ENCODE measurements at places on chromosomes 5 and 9. TPM values are rescaled to one million over a fixed set of nuclear protein-coding genes. Genes with fewer than 3 reads are reported as not detected.

GRCh38 chr5:121681229-121681855, 170.3 kb upstream of the FTMT start:
- H3K36me3 ChIP-seq, result no peaks in the 10 kb centered on the region
- H3K4me1 ChIP-seq, result no peaks in the 10 kb centered on the region
- no peak overlapping the region for H3K4me3 ChIP-seq
- DNase-seq, result no peak
- H3K27me3 ChIP-seq, result no peaks in the 10 kb centered on the region

DNA sequence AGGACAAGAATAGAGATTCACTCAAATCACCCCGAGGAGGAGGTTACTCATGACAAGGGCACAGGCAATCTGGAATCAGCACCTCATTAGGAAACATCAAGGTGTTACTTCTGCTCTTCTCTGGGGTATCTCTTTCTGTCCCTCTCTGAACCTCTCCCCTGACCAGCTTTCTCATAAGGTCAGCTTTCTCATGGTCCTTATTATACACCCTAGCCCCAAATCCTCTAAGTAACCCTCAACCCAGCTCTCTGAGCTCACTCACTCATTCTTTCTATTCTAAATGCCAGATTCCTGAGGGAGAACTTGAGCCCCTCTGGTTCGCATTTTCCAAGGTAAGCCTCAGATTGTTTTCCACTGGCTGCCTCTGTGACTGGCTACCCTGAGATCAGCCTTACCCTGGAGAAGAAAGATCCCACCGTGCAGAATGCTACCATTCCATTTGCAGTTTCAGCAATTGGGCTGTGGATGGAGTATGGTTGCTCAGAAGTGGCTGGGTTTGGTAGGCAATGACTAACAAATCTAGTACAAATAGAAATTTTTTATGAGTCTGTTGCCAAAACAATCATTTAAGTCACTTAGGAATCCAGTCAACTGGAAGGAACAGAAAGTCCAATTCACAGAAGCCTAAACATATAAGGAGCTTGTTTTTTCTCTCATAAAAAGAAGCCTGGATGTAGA, 9.0 kb upstream of the TIMD4 start:
- H3K4me1 ChIP-seq, result no peaks in the 10 kb centered on the region
- DNase-seq, result no peak
- no peak overlapping the region for H3K27ac ChIP-seq
- no peak overlapping the region for H3K4me3 ChIP-seq
- H3K36me3 ChIP-seq, result no peaks in the 10 kb centered on the region

DCTN3 gene
- 126 TPM for total RNA-seq

- peak; percentile 55 for DNase-seq
- H3K36me3 ChIP-seq, result no peaks in the 10 kb centered on the region
- H3K4me3 ChIP-seq, result peak overlapping the region; percentile 1
- H3K27me3 ChIP-seq, result no peaks in the 10 kb centered on the region
- H3K27ac ChIP-seq, result peak overlapping the region; percentile 56
Measured at GRCh38 chr9:136525841-136526499, 19.9 kb downstream of the NOTCH1 start.

- no peak overlapping the region for H3K27ac ChIP-seq
- H3K4me3 ChIP-seq, result no peak overlapping the region
- DNase-seq, result no peak
- no peaks in the 10 kb centered on the region for H3K27me3 ChIP-seq
Measured at GRCh38 chr5:129909225-129909624, 5.0 kb downstream of the CHSY3 start.

DNA sequence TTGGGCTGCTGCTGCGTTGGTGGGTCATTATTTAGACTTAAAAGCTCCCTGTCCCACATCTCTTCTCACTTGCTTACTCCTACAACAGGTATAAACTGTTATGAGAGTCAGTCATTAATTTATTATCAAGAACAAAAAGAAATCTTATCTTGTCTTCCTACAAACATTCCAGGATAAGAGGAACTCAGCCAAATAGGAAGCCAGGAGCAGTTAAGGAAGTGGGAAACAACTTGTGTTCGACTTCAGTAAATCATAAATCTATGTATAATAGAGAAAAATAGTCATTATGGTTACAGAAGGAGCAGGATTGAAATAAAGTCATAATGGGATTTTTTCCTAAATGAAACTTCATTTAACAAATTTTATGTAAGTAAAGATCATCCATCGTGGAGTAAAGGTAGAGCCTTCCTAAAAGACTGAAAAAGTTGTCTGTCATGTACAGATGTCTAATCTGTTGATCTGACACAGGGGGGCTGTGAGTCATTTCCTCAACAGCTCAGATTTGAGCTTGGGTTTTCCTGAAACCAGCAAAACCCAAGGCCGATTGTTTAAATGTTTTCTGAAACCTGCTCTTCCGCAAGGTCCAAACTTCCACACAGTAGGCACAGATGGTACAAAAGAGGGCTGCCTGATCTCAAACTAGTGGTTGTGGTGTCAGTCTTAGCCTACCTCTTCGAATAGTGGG, 25.3 kb upstream of the LRRTM2 start:
- DNase-seq, result no peak
- no peak overlapping the region for H3K4me3 ChIP-seq
- H3K27ac ChIP-seq, result peak overlapping the region; percentile 45
- peaks cover 41% of the 10 kb centered on the region for H3K4me1 ChIP-seq

PCDHGA10 gene
- total RNA-seq, result 6.1 TPM

SAPCD2 gene
- 0.71 TPM for total RNA-seq

PCDHAC2 gene
- total RNA-seq, result 0.63 TPM

BAAT gene
- 0.17 TPM for total RNA-seq

GRCh38 chr9:27395484-27395921, 98.6 kb upstream of the EQTN start:
- no peaks in the 10 kb centered on the region for H3K27me3 ChIP-seq
- no peaks in the 10 kb centered on the region for H3K36me3 ChIP-seq
- no peak overlapping the region for H3K4me3 ChIP-seq

ADGRD2 gene
- not detected for total RNA-seq

DAB2 gene
- total RNA-seq, result 29.1 TPM

DNA sequence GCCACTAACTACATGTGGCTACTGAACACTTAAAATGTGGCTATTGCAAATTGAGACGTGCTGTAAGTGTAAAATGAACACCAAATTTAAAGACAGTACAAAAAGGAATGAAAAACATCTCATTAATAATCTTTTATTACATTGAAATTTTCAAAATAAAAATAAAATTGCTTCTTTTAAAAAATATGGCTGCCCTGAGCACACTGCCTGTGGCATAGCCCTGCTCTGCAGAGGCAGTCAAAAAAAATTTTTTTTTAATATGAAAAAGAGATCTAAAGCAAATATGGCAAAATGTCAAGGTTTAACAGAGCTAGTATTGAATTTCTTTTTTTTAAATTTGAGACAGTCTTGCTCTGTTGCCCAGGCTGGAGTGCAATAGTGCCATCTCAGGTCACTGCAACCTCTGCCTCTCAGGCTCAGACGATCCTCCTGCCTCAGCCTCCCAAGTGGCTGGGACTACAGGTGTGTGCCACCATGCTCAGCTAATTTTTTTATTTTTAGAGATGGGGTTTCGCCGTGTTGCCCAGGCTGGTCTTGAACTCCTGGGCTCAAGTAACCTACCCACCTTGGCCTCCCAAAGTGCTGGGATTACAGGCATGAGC, 25.6 kb downstream of the CARNMT1 start:
- no peak overlapping the region for H3K27ac ChIP-seq
- no peak for DNase-seq
- H3K36me3 ChIP-seq, result no peaks in the 10 kb centered on the region
- H3K4me1 ChIP-seq, result no peaks in the 10 kb centered on the region
- H3K4me3 ChIP-seq, result no peak overlapping the region

DNA sequence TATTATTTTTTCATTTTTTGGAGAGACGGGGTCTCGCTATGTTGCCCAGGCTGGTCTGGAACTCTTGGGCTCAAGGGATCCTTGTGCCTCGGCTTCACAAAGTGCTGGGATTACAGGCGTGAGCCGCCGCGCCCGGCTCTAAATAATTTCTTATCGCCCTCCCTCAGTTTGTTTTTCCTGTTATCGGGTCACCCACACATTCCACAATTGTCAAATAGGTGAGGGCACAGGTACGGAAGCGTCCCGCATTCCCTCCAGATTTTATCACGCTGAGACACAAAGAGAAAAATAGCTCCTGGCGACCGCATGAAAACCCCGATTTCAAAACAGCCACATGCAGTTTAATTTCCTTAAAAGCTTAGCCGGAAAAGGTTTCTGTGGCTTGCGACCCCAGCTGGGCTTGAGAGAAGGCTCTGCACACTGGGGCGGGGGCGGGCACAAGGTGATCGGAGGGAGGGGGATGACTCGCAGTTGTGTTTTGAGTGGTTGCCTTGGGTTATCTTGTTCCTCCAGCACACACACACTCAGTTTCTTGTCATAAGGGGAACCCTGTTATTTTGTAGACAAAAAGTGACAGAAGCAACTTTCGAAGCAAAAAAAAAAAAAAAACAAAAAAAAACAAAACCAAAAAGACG, 717 bp upstream of the IQGAP2 start:
- H3K27ac ChIP-seq, result no peak overlapping the region
- H3K4me1 ChIP-seq, result peaks cover 20% of the 10 kb centered on the region
- peak; percentile 61 for DNase-seq
- peaks cover 9% of the 10 kb centered on the region for H3K27me3 ChIP-seq
- no peaks in the 10 kb centered on the region for H3K36me3 ChIP-seq

DNA sequence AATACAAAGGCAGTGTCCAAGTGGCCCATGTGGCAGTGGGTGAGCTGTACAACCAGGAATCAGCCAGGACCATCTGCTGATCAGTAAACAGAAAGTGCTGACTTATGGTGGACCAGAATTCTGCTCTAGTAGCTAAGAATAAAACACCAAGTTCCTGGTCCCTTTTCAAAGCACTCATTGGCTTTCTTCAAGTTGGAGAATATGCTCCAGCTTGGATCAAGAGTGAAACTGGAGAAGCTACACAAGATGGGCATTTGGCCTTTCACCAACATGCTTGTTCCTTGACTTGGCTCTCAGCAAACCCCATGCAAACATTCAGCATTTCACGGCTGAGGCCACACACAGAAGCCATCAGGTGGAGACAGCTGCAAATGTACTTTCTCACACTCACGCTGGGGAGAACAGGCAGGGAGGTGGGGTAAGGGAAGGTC, 32.1 kb downstream of the MARCHF3 start:
- DNase-seq, result no peak
- H3K27ac ChIP-seq, result peak overlapping the region; percentile 45
- no peak overlapping the region for H3K4me3 ChIP-seq

- H3K4me3 ChIP-seq, result no peak overlapping the region
- H3K36me3 ChIP-seq, result no peaks in the 10 kb centered on the region
- no peak overlapping the region for H3K27ac ChIP-seq
Measured at GRCh38 chr5:152270096-152270495, 135.0 kb downstream of the NMUR2 start.

- peaks cover 8% of the 10 kb centered on the region for H3K4me1 ChIP-seq
- no peak within 1 kb of the TSS for H3K27ac ChIP-seq
- no peaks in the 10 kb centered on the region for H3K36me3 ChIP-seq
- peaks cover 18% of the 10 kb centered on the region for H3K27me3 ChIP-seq
- H3K4me3 ChIP-seq, result no peak within 1 kb of the TSS
Measured at GRCh38 chr9:133421615-133422542, at the start of gene ADAMTS13. Gene ADAMTS13, plus strand, starts transcription at chr9:133422367. Its CDS starts 77 bp downstream, at chr9:133422444.

- peaks cover 55% of the 10 kb centered on the region for H3K4me1 ChIP-seq
Measured at GRCh38 chr9:127451608-127451857, 223 bp downstream of the LRSAM1 start.

GRCh38 chr9:90956026-90956810, 154.6 kb downstream of the SYK start:
- H3K4me1 ChIP-seq, result no peaks in the 10 kb centered on the region
- DNase-seq, result no peak
- no peak overlapping the region for H3K4me3 ChIP-seq
- no peak overlapping the region for H3K27ac ChIP-seq
- no peaks in the 10 kb centered on the region for H3K36me3 ChIP-seq
- H3K27me3 ChIP-seq, result no peaks in the 10 kb centered on the region

- no peaks in the 10 kb centered on the region for H3K27me3 ChIP-seq
- H3K4me3 ChIP-seq, result no peak overlapping the region
- no peak overlapping the region for H3K27ac ChIP-seq
Measured at GRCh38 chr5:156450778-156451177, 123.8 kb downstream of the SGCD start.

CCDC152 gene
- 3.2 TPM for total RNA-seq

DNA sequence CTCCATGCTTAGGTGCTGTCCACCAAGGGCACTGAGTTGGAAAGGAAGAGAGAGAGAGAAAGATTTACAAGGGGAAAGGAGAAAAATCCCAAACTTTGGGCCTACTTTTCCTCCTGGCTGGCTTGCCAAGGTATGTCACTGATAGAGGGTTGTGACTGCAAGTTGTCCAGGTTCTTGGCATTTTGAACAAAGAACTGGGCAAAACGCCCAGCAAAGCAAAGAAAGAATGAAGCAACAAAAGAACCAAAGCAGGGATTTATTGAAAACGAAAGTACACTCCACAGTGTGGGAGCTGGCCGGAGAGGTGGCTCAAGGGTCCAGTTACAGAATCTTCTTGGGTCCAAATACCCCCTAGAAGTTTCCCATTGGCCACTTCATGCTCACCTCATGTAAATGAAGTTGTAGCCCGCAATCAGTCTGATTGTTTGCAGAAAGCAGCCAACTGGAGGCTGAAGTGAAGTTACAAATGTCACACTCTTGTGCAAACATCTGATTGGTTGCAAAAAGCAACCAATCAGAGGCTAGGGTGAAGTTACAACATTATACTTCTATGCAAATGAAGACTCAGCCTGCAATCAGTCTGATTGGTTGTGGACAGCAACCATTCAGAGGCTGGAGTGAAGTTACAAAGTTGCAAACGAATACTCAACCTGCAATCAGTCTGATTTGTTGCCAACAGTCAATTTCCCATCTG, 263.5 kb downstream of the YTHDC2 start:
- no peak for DNase-seq
- no peaks in the 10 kb centered on the region for H3K27me3 ChIP-seq
- no peak overlapping the region for H3K4me3 ChIP-seq
- no peak overlapping the region for H3K27ac ChIP-seq
- no peaks in the 10 kb centered on the region for H3K4me1 ChIP-seq

- H3K4me3 ChIP-seq, result no peak overlapping the region
- H3K27me3 ChIP-seq, result no peaks in the 10 kb centered on the region
- H3K36me3 ChIP-seq, result no peaks in the 10 kb centered on the region
- DNase-seq, result no peak
- H3K27ac ChIP-seq, result no peak overlapping the region
Measured at GRCh38 chr5:168755548-168756093, 176.5 kb upstream of the PANK3 start.

- H3K4me3 ChIP-seq, result no peak overlapping the region
- H3K4me1 ChIP-seq, result no peaks in the 10 kb centered on the region
- no peak for DNase-seq
- H3K27me3 ChIP-seq, result no peaks in the 10 kb centered on the region
- H3K27ac ChIP-seq, result no peak overlapping the region
Measured at GRCh38 chr5:132281856-132282614, 12.2 kb upstream of the SLC22A4 start.

DNA sequence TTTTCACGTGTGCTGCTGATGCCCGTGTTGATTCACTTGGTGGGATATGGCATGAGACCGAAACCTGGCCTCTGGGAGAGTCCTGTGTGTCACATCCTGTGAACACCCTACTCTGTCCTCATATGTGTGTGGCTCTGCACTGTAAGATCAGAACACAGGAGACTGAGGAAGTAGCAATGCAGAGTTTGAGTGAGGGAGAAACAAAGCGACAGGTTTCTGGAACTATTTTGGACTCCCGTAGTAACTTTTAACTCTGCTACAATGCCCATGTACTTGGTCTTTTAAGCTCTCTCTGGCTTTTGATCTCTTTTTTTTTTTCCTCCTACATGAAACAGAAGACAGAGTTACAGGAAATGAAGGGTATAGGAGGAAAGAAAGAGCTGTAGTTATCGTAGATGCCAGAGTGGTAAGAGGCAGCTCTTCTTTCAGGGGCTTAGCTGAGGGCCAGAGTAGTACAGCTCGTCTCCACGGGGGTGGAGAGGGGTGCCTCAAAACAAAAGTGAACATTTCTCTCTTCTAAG, 26.6 kb downstream of the GRAMD2B start:
- no peaks in the 10 kb centered on the region for H3K36me3 ChIP-seq
- peak overlapping the region; percentile 65 for H3K27ac ChIP-seq
- peak overlapping the region; percentile 8 for H3K4me3 ChIP-seq
- no peaks in the 10 kb centered on the region for H3K27me3 ChIP-seq
- no peak for DNase-seq

Data from heart left ventricle (tissue), 16 donors.